ENCODE measurements at places on chromosomes 16 and 17.

DNA sequence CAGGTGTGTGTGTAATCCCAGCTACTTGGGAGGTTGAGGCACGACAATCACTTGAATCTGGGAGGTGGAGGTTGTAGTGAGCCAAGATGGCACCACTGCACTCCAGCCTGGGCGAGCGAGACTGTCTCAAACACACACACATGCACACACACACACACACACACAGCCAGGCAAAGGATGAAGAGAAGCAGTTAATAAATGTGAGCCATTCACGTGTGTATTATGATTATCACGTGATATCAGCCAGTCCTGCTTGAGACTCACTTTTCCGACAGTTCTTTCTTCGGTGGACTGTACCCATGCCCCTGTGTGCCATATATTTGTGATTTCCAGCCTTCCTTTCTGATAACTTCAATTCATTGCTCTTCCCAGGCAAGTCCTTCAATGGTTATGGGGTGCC lies 119.3 kb downstream of the PRKCB start:
- no peak for DNase-seq

DNA sequence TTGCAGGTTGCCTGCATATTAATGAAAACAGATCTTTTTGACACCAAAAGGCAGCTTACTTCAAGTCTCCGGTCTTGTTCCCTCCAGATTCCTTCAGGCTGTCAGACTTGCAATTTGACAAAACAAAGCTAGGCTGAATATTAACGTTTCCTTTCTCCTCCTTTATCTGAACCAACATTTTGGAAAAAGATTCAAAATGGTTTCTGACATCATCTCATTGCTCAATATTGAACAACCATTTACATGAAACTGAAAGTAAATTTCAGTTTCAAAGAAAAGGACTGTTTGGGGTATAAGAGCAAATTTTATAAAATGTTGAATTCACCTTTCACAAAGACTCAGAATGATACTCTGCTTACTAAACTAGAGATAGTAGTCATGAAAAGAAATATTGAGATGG lies 521.8 kb downstream of the KCNJ2 start:
- DNase-seq = no peak

GRCh38 chr17:74250324-74250995 lies 23.6 kb upstream of the DNAI2 start:
- no peak for DNase-seq

DNA sequence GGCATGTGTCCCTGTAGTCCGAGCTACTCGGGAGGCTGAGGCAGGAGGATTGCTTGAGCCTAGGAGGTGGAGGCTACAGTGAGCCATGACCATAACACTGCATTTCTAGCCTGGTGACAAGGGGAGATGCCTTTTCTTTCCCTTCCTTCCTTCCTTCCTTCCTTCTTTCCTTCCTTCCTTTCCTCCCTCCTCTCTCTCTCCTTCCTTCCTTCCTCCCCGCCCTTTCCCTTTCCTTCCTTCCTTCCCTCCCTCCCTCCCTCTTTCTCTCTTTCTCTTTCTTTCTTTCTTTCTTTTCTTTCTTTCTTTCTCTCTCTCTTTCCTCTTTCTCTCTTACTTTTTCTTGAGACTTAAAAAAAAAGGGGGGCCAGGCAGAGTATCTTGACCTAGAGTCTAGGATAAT lies 3.1 kb upstream of the CEP20 start:
- no peak for DNase-seq

GRCh38 chr16:86362155-86362849 lies 148.0 kb upstream of the FOXF1 start:
- no peak for DNase-seq

- no peak for DNase-seq
Measured at GRCh38 chr16:84937196-84938005, 73.9 kb downstream of the ZDHHC7 start.

GRCh38 chr16:15846510-15846909 lies 10.3 kb downstream of the MYH11 start:
- DNase-seq = no peak
